Activated effector memory CD4-positive, alpha-beta T cell treated with Interleukin-2 at 50 U/mL for 16 hours (primary cell): ENCODE measurements at places on chromosomes 5 and 9.

DNA sequence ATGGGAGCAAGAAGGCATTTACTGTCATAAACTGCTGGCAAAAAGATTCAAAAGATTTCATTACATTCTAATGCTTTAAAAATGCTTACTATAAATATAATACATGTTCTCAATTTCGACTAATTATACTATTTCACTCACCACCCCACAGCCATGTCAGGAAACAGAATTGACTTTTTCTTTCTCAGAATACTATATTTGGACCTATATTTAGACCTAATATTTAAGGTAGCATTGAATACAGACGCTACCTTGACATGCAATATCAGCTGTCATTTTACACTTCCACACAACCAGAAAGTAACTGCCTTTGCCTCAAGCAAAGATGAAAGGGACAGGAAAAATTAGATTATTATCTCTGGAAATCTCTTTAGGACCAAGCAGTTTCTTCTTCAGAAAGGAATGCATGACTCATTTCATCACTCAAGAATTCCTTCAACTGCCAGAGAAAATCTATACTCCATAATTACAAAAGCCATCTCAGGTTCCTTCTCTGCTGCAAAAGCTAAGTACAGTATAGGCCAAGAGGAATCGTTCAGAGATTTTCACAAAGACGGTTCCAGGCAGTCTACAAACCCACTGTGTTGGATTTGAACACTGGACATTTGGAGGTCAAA is 11.8 kb upstream of the UBE2QL1 start:
- no peak for DNase-seq

- DNase-seq: no peak
Measured at GRCh38 chr5:98770911-98771322, 2.5 kb upstream of the RGMB start.

DNA sequence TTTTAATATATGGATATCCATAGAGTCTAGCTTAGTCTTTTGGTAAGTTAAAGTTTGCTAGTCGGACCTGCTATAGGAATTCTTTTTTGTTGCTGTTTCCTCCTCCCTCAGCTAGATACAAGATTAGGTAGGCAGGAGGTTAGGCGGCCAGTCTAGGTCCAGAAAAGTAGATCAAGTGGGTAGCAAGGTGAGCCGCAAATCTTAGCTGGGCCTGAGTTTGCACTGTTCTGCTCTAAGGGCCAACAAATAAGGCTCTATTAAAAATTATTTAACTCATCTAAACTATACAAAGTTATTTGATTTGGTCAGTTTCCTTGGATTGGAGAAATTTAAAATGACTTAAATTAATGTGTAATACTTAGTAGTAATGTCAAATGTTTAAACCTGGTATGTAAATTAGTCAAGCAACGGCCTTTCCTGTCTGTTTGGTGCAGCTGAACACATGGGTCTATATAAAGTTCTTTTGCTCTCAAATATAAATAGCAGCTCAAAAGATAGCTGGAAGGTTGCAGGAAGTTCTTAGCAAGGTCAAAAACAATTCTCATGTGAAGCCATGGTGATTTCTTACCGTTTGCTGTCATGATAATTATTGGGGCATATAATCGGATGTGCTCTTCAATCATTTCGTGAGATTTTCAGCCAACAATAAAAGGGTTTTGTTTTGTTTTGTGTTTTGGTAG is 72.0 kb downstream of the PRKACG start:
- DNase-seq: no peak

DNA sequence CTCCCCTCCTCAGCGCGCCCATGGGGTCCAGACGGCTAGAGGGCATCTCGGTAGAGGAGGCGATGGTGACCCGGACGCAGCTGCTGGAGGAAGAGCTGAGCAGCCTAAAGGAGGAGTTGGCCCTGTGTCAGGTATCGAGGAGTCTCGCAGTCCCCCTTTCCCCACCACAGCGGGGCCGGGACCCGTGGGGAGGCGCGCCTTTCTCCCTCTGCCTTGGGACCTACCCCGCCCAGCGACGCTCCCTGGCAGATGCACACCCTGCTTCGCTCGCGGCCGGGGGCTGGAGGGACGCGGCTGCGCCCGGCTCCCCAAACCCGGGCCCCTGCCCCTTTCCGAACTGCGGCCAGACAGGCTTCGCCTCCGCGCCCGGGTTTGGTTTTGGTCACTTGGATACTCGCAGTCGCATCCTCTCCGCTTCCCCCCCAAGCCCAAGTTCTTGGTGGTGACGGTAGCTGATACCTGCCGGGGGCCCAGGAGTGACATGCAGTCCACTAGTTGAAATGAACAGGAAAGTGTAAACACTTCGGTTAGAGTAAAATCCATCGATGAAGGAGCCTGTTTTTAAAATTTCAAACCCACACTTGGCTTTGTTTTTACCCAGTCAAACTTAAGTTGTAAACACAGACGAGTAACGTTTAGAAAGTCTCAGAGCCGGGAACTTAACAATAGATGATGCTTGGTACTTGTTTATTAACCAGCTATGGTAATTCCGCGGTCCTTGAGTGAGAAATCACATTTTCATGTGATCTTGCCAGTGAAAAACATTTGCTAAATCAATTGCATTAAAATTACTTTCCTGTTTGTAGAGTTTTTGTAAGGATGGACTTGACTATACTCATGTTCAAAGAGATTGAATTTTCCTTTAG is 688 bp downstream of the CNTLN start:
- DNase-seq: no peak

DNA sequence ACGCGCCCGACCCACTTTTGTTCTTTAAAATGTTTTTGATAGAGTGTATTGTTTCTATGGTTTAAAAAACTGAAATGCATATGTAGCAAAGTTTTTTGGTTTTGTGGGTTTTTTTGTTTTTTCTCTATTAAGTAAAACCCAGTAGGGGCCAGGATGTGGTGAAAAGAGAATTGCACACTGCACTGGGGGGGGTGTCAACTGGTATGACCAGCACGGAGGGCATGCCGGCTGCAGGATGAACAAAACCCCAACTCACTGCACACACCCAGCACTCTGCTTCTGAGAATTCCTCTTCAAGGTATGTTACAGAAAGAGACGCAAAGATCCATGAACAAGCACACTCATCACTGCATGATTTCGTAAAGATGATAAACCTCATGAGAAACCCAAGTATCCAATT is 75.0 kb downstream of the STK10 start:
- DNase-seq: peak; percentile 79

DNA sequence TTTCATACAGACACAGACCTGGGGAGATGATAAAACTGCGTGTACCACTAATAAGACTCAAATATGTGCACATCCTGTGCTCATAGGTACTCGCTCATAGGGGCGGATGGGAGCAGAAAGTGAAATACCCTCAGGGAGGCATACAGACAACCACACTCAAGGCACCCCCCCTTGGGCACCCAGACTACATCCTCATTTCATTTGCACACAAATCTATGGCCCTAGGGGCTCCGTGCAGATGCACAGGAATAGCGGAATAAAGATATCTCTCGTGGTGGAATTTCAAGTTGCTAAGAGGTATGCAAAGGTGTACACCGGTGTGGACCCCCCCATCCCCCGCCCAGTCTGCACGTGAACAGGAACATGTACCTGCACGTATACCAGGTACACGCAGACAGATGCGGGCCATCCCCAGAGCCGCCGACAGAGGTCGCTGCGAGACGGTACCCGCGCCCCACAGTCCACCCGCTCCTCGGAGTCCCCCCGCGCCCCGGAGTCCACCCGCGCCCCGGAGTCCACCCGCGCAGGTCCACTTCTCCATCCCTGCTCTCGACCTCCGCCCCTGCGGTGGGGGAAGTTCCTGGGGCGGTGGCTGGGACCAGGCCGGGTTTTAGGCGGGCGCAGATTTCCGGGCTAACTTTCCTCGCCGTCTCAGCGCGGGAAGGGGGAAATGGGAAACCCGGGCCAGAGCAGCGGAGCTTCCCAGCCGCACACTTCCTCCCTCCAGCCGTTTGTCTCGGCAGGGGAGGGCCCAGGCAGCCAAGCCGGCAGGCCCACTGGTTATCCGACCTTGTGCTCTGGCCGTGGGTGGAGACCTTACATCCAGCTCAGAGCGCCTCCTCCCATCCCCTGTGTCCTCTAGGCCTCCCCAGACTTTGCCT is 1.0 kb upstream of the IL12B start:
- peak; percentile 68 for DNase-seq

DNA sequence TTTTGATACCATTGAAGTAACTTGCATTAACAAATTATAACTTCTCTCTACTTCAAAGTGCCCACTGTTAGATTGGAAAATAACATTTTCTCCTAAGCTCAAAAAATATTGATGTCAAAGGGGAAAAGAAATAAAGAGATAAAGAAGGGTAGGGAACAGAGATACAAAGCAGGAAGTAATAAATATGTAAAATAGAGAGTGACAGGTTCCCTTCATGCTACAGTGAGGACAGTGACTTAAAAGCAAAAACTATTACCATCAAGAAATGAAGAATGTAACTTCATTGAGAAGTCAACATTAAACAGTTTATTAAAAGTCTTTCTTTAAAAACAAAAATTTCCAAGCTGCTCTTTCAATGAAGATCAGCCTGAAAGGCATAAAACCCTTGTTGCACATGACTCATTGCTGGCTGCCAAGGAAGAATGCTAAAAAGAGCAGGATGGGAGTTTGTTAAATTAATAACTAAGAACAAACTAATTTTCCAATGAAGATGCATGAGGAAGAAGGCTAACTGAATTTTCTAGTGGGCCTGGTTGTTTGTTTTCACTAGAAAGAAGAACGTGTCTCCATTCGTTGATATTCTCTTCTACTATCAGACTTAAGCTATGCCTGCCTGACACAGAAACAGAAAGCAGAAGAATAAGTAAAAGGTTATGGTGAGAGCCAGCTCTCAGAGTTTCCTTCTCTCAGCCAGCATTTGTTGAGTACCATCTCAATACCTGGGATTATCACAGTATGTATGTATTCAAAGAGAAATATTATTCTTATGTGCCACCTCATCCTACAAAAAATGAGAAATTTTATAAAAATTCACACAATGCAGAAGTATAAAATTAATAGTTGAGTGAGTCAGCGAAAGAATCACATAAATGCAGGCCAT is 197.8 kb upstream of the NREP start:
- no peak for DNase-seq

DNA sequence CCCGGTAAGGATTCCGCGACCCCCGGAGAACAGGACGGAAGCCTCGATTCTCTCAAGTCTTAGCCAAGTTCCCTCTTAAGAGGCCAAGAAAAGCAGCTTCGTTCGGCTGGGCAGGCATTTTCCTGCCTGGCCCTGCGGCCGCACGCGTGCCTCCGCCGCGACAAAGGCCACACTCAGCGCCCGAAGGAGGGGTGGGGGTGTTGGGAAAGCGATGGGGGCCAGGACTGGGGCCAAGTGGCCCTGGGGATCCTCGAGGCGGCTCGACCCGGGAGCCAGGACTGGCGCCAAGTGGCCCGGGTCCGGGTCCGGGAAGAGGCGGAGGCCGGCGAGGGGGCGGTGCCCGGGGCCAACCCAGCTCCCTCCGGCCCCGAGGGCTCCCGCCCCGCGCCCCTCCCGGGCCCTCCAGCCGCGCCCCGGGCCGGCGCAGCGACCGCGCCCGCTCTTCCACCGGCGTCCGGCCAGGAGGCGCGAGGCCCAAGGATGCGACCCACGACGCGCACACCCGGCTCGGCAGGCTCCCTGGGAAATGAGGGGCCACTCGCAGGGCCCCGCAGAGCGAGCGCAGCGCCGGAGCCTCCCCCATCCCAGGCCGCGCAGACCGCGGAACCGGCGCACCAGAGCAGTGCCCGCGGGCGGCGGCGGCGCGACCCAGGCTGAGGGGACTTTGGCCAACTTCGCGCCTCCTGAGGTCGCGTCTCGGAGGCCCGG is 756 bp downstream of the VAV2 start:
- DNase-seq: no peak

DNA sequence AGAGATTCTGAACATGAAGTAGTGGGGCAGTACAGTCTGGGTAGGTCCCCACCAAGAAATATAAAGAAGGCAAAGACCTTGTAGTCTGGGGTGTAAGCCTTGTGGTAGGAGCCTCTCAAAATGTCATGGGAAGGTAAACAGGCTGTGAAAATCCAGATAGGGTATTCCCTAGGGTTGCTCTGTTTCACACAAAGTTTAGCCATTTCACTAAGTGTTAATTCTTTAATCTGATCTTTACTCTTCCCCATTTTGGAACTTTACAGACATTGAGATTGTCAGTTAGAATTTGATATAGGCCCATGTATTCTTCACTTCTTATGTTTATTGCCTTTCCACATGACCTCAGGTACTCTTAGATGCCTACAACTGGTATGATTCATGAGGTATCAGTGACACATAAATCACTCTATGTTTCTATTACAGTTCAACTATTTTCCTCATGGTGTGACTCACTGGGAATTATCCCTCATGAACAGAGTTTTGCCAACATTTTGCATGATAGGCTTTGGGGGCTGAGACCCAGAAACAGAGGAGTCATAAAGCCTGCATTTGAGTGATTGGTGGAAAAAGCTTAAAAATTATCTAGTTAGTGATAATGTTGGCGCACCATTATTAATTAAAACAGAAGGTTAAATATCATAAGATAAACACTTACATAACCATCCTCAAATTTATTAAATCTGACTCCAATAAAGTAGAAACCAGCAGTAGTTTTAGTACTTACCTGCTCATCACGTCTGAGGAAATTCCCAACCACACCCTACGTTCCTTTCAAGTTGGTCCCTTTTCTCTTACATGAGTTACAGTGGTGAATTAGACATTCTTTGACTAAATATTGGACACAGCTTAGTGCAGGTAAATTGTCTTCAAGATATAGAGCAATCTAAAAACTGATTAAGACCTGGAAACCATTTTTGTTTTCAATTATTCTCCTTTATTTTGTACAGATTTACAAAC is 399.8 kb upstream of the MEF2C start:
- DNase-seq: no peak

DNA sequence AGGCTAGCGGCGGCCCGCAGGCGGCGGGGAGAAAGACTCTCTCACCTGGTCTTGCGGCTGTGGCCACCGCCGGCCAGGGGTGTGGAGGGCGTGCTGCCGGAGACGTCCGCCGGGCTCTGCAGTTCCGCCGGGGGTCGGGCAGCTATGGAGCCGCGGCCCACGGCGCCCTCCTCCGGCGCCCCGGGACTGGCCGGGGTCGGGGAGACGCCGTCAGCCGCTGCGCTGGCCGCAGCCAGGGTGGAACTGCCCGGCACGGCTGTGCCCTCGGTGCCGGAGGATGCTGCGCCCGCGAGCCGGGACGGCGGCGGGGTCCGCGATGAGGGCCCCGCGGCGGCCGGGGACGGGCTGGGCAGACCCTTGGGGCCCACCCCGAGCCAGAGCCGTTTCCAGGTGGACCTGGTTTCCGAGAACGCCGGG is 253 bp downstream of the SLC12A2 start:
- DNase-seq: no peak

- DNase-seq: no peak
Measured at GRCh38 chr5:52656569-52657246, 131.0 kb upstream of the ITGA1 start.

DNA sequence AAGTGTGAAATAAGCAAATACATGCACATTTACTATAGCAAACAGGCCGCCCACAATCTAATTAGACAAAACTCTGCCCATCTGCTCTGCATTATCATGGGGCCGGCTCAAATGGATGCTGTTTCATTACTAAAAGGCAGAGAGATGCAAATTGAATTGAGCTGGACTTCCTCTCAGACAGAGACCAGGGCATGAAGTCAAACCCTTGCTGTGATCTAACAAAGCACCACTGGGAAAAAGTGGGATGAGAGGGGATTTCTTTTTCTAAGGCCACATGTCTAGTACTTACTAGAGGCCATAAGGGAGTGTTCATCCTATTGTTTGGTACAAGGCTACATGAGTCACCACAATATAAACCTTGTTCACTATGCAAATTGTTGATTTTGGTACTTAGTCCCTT is 614.7 kb downstream of the ISL1 start:
- DNase-seq: no peak
